Hepatic stellate cell (primary cell): ENCODE measurements at places on chromosomes 1 and 21.

DNA sequence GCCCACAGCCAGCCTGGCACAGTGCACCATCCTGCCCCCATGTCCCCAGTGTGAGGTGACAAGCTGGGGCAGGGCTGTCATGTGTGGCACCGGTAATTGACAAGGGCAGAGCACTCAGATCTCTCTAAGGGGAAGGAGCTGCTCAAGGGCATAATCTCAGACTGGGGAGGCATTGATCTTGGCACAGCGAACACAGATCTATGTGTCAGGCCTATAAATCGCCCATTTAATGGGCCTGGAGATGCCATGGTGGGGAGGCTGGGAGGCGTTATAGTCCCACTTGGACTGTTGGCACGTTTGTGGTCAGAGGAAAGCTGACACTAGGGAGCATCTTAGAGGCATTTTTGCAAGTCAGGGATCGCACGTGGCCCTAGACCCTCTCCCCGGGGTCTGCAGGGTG lies 594.1 kb downstream of the PTPRU start:
- DNase-seq, result no peak

GRCh38 chr1:247431643-247432042 lies 15.7 kb downstream of the NLRP3 start:
- DNase-seq, result no peak

- DNase-seq, result peak; percentile 84
Measured at GRCh38 chr1:87226341-87226760, 102.3 kb upstream of the LMO4 start.

DNA sequence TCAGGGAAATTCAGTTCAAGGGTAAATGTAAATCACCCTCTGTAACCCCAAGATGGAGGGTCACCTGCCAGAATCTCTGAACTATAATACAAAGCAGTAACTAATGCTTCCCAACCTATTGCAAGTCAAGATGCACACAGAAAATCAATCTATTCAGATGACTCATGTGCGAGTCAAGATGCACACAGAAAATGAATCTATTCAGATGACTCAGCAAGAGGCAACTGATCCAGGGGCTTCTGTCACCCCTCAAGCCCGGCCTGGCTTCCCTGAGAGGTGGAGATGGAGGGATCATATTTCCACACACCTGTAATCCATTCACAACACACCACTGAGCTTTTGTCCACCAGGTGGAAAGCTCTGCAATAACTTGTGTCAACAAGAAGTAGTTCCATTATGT lies 17.4 kb upstream of the HIVEP3 start:
- DNase-seq, result no peak

DNA sequence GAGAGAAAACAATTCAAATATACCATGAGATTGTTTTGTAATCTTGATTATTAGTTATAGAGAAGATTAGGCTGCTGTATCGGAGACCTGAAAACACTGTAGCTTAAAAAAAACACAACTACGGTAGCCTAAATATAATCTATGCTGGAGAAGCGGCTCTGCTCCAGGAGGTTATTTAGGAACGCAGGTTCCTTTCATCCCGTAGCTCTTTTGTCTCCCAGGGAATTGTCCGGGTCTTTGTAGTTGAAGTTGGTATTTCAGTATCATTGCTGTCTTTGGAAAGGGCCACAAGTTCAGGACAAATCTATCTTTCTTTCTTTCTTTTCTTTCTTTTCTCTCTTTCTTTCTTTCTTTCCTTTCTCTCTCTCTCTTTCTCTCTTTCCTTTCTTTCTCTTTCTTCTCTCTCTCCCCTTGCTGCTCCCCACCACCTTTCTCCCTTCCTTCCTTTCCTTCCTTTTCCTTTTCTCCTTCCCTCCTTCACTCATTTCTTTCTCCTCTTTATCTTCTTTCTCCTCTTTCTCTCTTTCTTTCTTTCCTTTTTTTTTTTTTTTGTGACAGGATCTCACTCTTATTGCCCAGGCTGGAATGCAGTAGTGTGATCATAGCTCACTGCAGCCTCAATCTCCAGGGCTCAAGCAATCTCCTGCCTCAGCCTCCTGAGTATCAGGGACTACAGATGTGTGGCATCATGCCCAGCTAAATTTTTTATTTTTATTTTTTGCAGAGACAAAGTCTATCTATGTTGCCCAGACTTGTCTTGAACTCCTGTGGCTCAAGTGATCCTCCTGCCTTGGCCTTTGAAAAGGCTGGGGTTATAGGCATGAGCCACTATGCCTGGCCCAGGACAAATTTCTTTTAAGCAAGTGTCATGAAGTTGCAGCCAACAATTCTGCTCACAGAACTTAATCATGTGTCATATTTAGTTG lies 10.9 kb upstream of the NFIA start:
- no peak for DNase-seq

GRCh38 chr1:150441121-150441520 lies 46.1 kb upstream of the TARS2 start:
- DNase-seq, result no peak

- no peak for DNase-seq
Measured at GRCh38 chr1:17998889-17999288, 108.7 kb upstream of the IGSF21 start.

- no peak for DNase-seq
Measured at GRCh38 chr1:60342569-60342968, 269.0 kb upstream of the C1orf87 start.

DNA sequence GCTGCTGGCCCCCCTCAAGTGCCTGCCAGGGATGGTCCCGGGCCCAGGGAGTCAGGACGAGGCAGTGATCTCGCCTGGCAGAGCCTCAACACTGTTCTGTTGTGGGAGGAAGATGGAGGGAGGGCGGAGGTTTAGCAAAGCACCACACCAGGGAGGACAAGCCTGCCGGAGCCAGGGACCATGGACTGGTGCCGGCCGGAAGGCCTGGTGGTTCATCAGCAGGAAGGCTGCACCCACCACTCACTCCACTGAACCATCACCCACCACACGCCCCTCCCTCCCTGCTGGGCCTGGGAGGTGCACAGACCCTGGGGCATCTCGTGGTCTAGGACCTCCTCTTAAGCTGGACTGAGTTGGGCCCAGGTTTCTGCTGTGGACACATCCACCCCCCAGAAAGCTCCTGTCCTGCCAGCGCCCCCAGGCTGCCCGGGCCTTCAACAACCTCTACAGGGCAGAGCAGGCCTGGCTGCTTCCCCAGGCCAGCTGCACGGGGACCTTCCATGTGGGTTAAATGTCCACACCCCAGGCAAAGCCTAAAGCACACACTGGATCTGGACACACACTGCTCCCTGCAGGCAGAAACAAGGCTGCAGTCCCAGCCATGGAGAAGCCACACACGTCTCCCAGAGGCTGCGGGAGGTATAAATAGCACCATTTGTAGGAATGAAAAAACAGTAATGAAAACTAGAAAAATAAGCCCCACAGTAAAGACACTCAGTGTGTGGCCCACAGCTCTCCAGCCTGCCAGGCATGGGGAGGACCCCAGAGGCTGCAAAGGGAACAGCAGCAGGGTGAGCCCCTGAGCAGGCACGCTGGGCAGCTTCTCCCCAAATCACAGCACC lies 10.4 kb upstream of the TMEM240 start:
- DNase-seq, result peak; percentile 76

GRCh38 chr1:109652402-109652801 lies 3.5 kb upstream of the GSTM4 start:
- no peak for DNase-seq

- DNase-seq, result no peak
Measured at GRCh38 chr1:51966559-51966958, 23.9 kb downstream of the RAB3B start.

GRCh38 chr1:47417170-47418044 lies 1.3 kb downstream of the FOXE3 start:
- no peak for DNase-seq

- no peak for DNase-seq
Measured at GRCh38 chr1:65256860-65257708, 52.3 kb upstream of the DNAJC6 start.

GRCh38 chr1:182235952-182236650 lies 155.5 kb downstream of the GLUL start:
- DNase-seq, result peak; percentile 8

DNA sequence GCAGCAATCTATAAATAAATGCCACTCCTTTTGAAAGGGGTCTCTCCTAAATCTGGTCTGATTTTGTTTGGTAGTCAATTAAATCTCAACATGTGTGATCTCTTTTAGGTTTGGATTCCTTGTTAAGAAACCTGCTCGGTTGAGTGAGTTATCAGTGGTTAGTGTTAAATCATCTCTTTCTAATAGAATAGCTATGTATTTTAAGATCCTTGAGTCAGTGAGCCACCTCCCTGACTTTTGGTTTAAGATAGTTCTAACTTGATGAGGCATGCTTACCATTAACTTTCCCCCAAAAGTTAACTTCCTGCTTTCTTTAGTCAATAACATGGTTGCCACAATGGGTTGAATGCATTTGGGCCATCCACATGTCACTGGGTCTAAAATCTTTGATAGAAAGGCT lies 93.1 kb upstream of the OLFM3 start:
- no peak for DNase-seq

DNA sequence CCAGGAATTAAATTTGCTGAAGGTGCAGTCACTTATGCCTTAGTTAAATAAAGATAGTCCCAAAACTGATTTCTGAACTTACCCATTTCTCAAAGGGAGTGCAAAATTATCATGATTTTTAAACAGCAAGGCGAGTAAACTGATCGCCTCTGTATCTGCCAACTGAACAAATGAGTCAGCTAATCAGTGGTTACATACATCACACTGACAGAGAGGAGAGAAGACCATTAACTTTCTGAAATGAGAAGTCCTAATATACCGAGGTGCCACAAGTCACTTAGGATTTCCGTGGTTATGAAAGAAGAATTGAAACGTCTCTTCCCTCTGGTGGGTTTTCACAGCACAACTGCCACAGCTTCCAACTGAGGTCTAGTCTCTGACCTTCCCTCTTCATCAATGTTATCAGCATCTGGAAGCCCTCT lies 400.7 kb downstream of the SMYD3 start:
- DNase-seq, result no peak

GRCh38 chr1:241611063-241611462 lies 29.1 kb downstream of the CHML start:
- DNase-seq, result no peak
